ENCODE measurements at places on chromosomes 6 and 20.

DNA sequence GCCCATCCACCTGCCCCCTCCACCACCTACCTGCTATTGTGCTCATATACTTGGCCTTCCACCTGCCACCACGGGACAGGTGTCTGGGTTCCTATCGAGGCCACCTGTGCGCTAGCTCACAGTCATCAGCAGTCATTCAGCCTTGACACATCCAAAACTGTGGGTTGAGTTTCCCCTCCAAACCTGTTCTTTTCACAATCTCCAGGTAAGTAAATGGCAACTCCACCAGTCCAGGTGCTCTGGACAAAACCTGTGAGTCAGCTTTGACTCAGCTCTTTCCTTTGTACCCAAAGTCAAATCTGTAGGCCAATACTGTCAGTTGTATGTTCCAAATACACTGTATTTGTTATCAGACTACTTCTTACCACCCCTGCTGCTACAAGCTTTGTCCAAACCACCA, 52.6 kb downstream of the SPTLC3 start:
- no peak overlapping the region for H3K27ac ChIP-seq
- H3K4me3 ChIP-seq: no peak overlapping the region
- H3K27me3 ChIP-seq: no peaks in the 10 kb centered on the region
- no peaks in the 10 kb centered on the region for H3K36me3 ChIP-seq

- no peak overlapping the region for H3K27ac ChIP-seq
- no peaks in the 10 kb centered on the region for H3K36me3 ChIP-seq
- no peak for DNase-seq
These were observed 604.7 kb upstream of the CITED2 start for GRCh38 chr6:139979021-139979725.

- no peaks in the 10 kb centered on the region for H3K36me3 ChIP-seq
- H3K4me3 ChIP-seq: no peak overlapping the region
These were observed 431.1 kb downstream of the NKAIN2 start for GRCh38 chr6:124234801-124235200.

DNA sequence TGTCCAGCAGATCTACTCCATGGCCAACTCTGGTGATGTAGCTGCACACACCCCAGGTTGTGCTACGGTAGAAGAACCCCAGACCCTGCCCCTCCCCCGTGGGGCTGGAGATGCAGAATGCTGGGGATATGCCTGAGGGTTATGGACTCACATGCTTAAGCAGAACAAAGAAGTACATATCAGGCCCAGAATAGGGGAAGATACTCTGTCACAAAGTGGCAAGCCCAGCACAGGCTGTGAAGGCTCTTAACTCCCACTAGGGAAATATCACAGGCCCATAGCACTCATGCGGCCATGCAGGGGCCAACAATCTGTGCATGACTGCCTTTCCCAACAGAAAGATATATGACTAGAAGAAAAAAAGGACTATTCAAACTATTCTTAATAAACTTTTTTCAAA, 234.9 kb downstream of the KCNQ5 start:
- no peak for DNase-seq
- no peaks in the 10 kb centered on the region for H3K36me3 ChIP-seq
- H3K4me3 ChIP-seq: no peak overlapping the region

DNA sequence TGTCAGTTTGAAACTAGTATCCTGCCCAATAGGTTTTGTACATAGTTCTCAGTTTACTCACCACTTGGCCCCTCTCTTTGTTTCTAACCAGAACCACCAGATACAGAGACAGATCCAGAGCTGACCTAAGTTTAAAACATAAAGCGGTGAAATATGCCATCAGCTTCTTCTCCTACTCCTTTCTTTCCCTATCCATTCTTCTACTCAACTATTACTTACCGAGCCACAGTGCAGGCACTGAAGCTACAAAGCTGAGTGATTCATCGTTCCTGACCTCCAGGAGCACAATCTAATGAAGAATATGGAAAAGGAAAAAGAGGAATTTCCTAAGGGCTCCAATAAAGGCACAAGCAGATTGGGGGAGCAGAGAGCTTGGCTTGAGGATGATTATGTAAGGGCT, 286.0 kb downstream of the FOXC1 start:
- H3K4me3 ChIP-seq: no peak overlapping the region
- peaks cover 9% of the 10 kb centered on the region for H3K4me1 ChIP-seq
- H3K27ac ChIP-seq: peak overlapping the region; percentile 95
- no peaks in the 10 kb centered on the region for H3K36me3 ChIP-seq

DNA sequence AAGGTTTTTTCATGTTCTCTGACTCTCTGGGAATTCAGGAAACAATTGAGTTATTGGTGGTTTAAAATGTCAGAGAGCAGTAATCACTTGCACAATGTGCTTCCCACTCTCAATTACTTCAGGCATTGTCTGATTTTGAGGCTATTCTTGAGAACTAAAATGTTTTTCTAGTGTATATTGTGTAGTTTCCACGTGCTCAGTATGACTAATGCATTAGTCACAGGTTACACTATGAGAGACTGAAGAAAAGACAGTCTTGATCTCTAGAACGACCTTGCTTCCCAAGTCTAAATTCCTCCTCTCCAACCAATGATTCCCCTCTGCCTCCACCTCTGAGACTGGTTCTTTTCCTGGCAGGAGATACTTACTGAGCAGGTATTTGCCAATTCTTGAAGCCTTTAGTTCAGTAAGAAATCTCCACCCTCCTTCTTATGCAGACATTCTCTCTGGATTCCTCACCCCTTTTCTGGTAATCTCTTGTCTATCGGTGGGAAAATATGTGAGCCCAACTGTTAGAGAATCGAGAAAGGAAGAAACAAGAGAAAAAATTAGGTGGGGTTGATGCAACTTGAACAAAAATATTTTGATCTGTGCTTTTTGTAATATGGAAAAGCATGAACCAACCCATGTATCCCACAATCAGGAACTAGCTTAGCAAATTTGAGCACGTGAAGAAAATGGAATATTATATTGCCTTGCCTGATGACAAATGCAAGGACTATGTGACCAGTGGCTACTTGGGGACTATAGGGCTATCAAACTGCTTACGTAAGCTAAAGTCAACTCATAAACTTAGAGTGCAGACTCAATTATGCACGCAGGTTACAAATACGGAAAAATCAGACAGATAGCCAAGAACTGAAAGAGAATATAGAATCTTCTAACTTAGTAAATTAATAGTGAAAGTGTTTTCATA, 61.1 kb upstream of the SLC22A16 start:
- H3K27ac ChIP-seq: peak overlapping the region; percentile 24
- no peaks in the 10 kb centered on the region for H3K27me3 ChIP-seq
- H3K4me1 ChIP-seq: no peaks in the 10 kb centered on the region
- H3K4me3 ChIP-seq: no peak overlapping the region
- no peaks in the 10 kb centered on the region for H3K36me3 ChIP-seq
- no peak for DNase-seq

GRCh38 chr6:163252061-163252591, 162.4 kb upstream of the QKI start:
- no peaks in the 10 kb centered on the region for H3K4me1 ChIP-seq
- H3K36me3 ChIP-seq: no peaks in the 10 kb centered on the region
- DNase-seq: no peak
- no peak overlapping the region for H3K27ac ChIP-seq

GRCh38 chr6:142296975-142297604, 4.7 kb upstream of the ADGRG6 start:
- no peak overlapping the region for H3K27ac ChIP-seq
- H3K4me1 ChIP-seq: no peaks in the 10 kb centered on the region
- H3K27me3 ChIP-seq: no peaks in the 10 kb centered on the region
- H3K4me3 ChIP-seq: no peak overlapping the region

GRCh38 chr6:142265476-142265875, 36.3 kb upstream of the ADGRG6 start:
- H3K4me3 ChIP-seq: no peak overlapping the region
- H3K27ac ChIP-seq: no peak overlapping the region
- H3K27me3 ChIP-seq: no peaks in the 10 kb centered on the region
- no peaks in the 10 kb centered on the region for H3K4me1 ChIP-seq

DNA sequence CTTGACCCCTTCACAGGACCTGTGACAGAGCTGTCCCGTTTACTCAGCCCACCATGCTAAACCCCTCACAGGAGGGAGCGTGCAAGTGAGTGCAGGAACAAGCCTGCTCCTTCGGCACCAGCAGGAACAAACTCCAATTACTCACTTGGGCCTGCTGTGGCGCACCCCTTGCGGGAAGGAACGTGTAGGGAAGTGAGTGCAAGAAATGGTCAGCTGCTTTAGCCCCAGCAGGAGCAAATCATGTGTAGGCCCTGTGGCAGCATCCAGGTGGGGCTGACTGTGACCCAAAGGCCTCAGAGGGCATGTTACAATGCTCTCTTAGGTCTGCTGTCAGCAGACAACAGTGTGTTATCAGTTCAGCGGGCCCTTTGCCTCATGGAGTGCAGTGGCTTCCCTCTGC, 574.4 kb downstream of the PRKN start:
- DNase-seq: no peak
- no peak overlapping the region for H3K4me3 ChIP-seq
- no peaks in the 10 kb centered on the region for H3K4me1 ChIP-seq
- H3K27ac ChIP-seq: no peak overlapping the region

GRCh38 chr6:121730616-121731015, 295.2 kb downstream of the GJA1 start:
- peaks cover 11% of the 10 kb centered on the region for H3K4me1 ChIP-seq
- no peaks in the 10 kb centered on the region for H3K27me3 ChIP-seq
- no peak for DNase-seq

DNA sequence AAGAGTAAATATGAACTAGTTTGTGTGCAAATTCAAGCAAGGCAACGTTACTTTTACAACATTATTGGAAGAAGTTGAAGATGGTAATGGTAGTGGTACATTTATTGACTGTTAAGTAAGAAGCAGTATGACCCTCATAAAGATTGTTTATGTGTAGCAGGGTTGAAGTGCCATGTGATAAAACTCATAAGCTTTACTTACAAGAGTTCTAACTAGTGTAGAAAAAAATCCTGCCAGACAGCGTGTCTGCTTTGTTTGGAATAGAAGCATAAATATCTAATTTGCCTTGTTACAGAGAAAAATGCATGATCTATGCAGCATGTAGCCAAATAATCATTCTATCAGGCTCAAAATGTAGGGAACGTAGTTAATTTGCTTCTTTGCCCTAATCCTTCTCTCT, 450.8 kb upstream of the SOX4 start:
- H3K4me3 ChIP-seq: no peak overlapping the region
- H3K4me1 ChIP-seq: no peaks in the 10 kb centered on the region
- H3K36me3 ChIP-seq: no peaks in the 10 kb centered on the region
- DNase-seq: no peak

- no peaks in the 10 kb centered on the region for H3K36me3 ChIP-seq
- no peak overlapping the region for H3K4me3 ChIP-seq
- no peaks in the 10 kb centered on the region for H3K27me3 ChIP-seq
- H3K27ac ChIP-seq: peak overlapping the region; percentile 56
These were observed 21.9 kb downstream of the ATXN1 start for GRCh38 chr6:16739329-16739801.

- no peak overlapping the region for H3K27ac ChIP-seq
- H3K4me1 ChIP-seq: no peaks in the 10 kb centered on the region
- no peak overlapping the region for H3K4me3 ChIP-seq
- H3K27me3 ChIP-seq: no peaks in the 10 kb centered on the region
- H3K36me3 ChIP-seq: no peaks in the 10 kb centered on the region
These were observed 117.3 kb upstream of the TNFAIP3 start for GRCh38 chr6:137749696-137750211.

DNA sequence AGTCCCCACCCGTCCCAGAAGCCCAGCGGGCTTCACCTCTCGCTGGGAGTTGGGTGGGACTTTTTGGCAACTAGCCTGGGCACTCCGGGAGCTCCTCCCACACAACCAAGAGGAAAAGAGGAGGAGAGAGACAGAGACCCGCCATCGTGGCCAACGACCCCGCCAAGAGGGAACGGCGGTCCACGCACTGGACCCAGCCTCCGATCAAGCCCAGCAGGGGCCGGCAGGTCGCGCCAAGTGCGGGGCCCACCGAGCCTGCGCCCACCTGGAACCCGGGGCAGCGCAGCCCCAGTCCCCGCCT, 3.0 kb upstream of the TMEM14C start:
- H3K4me1 ChIP-seq: peaks cover 7% of the 10 kb centered on the region
- no peaks in the 10 kb centered on the region for H3K36me3 ChIP-seq

- no peaks in the 10 kb centered on the region for H3K4me1 ChIP-seq
- no peaks in the 10 kb centered on the region for H3K27me3 ChIP-seq
- no peak overlapping the region for H3K4me3 ChIP-seq
- no peaks in the 10 kb centered on the region for H3K36me3 ChIP-seq
- no peak for DNase-seq
These were observed 5.3 kb downstream of the PHIP start for GRCh38 chr6:79072640-79073181.

DNA sequence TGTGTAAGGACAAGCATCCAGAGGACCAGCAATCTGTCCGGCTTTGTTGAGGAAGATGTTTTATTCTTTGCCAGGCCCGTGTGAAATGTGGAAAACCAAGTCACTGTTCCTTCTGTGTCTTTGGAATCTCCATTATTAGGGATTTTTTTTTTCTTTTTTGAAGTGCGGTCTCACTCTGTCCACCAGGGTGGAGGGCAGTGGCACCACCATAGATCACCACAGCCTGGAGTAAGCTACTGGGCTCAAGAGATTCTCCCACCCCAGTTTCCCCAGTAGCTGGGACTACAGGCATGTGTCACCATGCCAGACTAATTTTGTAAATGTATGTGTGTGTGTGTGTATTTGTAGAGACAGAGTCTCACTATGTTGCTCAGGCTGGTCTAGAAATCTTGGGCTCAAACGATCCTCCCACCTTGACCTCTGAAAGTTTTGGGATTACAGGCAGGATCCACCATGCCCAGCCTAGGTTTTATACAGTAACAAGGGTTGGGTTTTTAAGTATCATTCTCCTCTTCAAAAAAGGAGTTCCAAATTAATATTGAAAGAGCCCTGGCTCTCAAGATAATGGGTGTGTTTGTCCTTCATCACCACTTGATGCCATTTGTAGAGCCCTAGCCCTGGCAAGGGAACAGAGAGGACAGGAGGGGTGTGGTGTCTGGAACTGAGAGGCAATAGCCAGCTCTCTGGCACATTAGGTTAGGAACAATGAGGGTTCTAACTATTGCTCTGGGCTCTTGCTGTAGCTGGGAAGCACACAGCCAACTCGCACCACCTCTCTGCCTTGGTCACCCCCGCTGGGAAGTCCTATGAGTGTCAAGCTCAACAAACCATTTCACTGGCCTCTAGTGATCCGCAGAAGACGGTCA, 3.1 kb downstream of the LAMP5 start:
- no peak for DNase-seq
- no peak overlapping the region for H3K27ac ChIP-seq
- H3K27me3 ChIP-seq: no peaks in the 10 kb centered on the region
- H3K4me3 ChIP-seq: no peak overlapping the region

DNA sequence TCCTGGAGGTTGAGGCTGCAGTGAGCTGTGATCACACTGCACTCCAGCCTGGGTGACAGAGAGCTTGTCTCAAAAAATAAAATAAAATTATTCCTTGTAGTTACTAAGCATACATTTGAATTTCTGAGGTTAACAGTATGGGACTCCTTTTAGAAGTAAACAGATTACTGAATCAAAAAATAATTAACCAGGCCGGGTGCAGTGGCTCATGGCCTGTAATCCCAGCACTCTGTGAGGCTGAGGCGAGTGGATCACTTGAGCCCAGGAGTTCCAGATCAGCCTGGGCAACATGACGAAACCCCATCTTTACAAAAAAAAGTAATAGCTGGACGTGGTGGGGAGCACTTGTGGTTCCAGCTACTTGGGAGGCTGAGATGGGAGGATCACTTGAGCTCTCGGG, 22.1 kb upstream of the EEF1A1 start:
- H3K4me1 ChIP-seq: no peaks in the 10 kb centered on the region
- no peak for DNase-seq
- no peak overlapping the region for H3K4me3 ChIP-seq
- H3K27ac ChIP-seq: no peak overlapping the region
